ENCODE measurements at places on chromosomes 12 and 14. TPM values are rescaled to one million over a fixed set of nuclear protein-coding genes. Genes with fewer than 3 reads are reported as not detected.

The SLCO1A2 gene
- 25.2 TPM for total RNA-seq

The PLXNC1 gene
- total RNA-seq, result 6.5 TPM

The UNC79 gene
- 3.6 TPM for total RNA-seq

DNA sequence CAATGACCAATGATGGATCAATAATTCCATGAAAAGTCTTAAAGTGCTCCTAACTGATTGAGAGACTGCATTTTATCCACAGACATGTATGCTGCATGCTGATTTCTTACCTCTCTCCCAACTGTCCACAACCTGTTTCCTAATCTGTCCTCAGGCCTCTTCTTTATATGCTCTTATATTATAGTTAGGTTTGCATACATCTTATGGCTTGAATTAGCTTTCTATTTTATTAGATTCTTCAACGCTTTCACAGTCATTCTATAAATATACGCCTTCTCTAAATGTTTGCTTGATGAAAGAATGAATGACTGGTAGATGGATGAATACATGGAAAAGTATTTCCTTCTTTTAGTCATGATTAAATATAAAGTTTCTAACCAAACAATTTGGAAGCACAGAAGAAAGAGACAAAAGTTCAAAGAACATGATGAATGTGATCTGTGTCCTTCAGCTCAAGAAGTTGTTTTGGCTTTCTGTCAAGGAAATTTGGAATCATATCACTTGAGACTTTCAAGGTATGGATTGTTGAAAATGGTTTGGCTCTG lies 91.8 kb upstream of the NPAS3 start:
- H3K4me3 ChIP-seq, result no peak overlapping the region
- no peaks in the 10 kb centered on the region for H3K27me3 ChIP-seq
- H3K4me1 ChIP-seq, result no peaks in the 10 kb centered on the region
- no peak overlapping the region for H3K27ac ChIP-seq
- no peak for DNase-seq
- H3K36me3 ChIP-seq, result no peaks in the 10 kb centered on the region

DNA sequence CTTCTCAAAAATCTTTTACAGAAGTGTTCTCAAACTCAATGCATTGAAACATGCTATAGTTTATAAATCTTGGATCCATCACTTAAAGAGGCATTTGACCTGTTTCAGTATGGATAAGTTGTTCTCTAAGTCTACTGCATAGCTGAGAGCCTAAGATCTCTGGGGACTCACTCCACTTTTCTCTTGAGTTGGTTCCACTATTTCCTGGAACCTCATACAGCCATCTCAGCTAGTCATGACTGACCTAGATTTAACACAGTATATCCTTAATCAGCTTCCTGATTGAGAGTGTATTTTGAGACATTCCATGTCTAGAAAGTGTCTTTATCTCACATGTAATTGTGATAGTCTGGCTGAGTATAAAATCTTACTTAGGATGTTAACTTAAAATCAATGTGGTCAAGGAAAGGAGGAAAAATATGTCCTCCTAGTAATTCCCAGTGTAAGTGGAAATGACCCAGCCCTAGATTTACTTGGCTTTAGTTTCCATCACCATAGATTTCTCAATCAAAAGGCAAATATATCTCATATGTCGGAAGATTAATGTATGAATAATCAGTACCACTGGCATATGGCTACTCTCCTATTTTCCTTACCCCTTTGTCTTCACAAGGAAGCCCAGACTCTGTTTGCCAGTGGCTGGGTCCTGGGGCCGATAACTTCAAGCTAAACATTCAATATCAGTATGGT lies 61.9 kb downstream of the KICS2 start:
- no peaks in the 10 kb centered on the region for H3K36me3 ChIP-seq
- no peak overlapping the region for H3K27ac ChIP-seq
- no peak for DNase-seq
- H3K4me3 ChIP-seq, result no peak overlapping the region

- H3K4me3 ChIP-seq, result no peak overlapping the region
- no peaks in the 10 kb centered on the region for H3K4me1 ChIP-seq
- H3K36me3 ChIP-seq, result peaks cover 5% of the 10 kb centered on the region
- no peak overlapping the region for H3K27ac ChIP-seq
- no peaks in the 10 kb centered on the region for H3K27me3 ChIP-seq
- DNase-seq, result no peak
These were observed 1091.6 kb upstream of the TMEM132C start for GRCh38 chr12:127175361-127175760.

- H3K27me3 ChIP-seq, result no peaks in the 10 kb centered on the region
- peaks cover 39% of the 10 kb centered on the region for H3K4me1 ChIP-seq
- H3K36me3 ChIP-seq, result no peaks in the 10 kb centered on the region
- DNase-seq, result peak; percentile 70
- no peak overlapping the region for H3K27ac ChIP-seq
- H3K4me3 ChIP-seq, result no peak overlapping the region
These were observed 12.3 kb downstream of the EMP1 start for GRCh38 chr12:13208533-13209435.

- DNase-seq, result peak; percentile 98
- H3K4me1 ChIP-seq, result 0 out of 2 replicates have a peak, but pooled peaks cover 6% of the 10 kb centered on the region
- H3K4me3 ChIP-seq, result no peak overlapping the region
- H3K27me3 ChIP-seq, result no peaks in the 10 kb centered on the region
These were observed 17.1 kb upstream of the OR10P1 start for GRCh38 chr12:55619354-55620138.

- no peak overlapping the region for H3K27ac ChIP-seq
- H3K27me3 ChIP-seq, result peaks cover 32% of the 10 kb centered on the region
- DNase-seq, result peak; percentile 78
- no peaks in the 10 kb centered on the region for H3K36me3 ChIP-seq
These were observed 13.5 kb upstream of the TNFAIP2 start for GRCh38 chr14:103109535-103110441.

The TAS2R31 gene
- 6.1 TPM for total RNA-seq

The ASPG gene
- total RNA-seq, result 1.4 TPM

GRCh38 chr14:102916347-102917055 lies 6.0 kb upstream of the AMN start:
- H3K36me3 ChIP-seq, result no peaks in the 10 kb centered on the region
- no peak overlapping the region for H3K27ac ChIP-seq
- H3K4me1 ChIP-seq, result no peaks in the 10 kb centered on the region
- no peak overlapping the region for H3K4me3 ChIP-seq

GRCh38 chr12:57581802-57582201 lies 9.2 kb upstream of the PIP4K2C start:
- H3K4me1 ChIP-seq, result no peaks in the 10 kb centered on the region
- no peak for DNase-seq
- no peak overlapping the region for H3K4me3 ChIP-seq
- no peak overlapping the region for H3K27ac ChIP-seq
- H3K36me3 ChIP-seq, result peaks cover 8% of the 10 kb centered on the region

The MVK gene
- 29.0 TPM for total RNA-seq
